NCI-H1930 (cell line): ENCODE measurements at places on chromosomes 7 and 10.

GRCh38 chr10:77649333-77650331 lies 12.0 kb upstream of the KCNMA1 start:
- no peak for DNase-seq

DNA sequence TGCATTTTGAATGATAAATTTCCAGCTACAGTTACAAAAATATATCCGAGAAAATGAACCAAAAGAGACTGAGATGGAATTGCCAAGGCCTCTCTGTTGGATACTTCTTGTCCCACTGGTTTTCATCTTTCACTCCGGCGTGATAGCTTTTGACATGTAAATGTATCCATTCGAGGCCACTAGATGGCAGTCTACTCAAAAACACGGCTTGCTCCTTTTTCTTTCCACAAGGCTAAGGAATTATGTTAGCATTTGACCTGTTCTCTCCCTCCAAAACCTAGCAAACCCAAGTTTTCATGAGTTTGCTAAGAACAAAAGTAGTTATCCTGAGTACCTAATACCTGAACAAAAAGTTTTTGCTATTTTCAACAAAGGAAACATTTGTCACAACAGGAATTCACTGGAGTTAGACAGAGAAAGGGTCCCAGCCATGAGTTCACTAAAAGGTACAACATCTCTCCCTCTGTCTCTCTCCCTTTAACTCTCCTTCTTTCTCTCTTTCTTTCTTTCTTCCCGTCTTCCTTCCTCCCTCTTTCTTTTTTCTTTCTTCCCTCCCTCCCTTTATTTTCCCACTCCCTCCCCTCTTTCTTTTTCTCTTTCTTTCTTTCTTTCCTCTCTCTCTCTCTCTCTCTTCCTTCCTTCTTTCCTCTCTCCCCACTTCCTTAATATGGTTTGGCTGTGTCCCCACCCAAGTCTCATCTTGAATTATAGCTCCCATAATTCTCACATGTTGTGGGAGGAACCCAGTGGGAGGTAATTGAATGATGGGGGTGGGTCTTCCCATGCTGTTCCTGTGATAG lies 207.9 kb upstream of the MYO3A start:
- DNase-seq = peak; percentile 1

GRCh38 chr10:121765204-121765603 lies 162.6 kb downstream of the ATE1 start:
- no peak for DNase-seq

DNA sequence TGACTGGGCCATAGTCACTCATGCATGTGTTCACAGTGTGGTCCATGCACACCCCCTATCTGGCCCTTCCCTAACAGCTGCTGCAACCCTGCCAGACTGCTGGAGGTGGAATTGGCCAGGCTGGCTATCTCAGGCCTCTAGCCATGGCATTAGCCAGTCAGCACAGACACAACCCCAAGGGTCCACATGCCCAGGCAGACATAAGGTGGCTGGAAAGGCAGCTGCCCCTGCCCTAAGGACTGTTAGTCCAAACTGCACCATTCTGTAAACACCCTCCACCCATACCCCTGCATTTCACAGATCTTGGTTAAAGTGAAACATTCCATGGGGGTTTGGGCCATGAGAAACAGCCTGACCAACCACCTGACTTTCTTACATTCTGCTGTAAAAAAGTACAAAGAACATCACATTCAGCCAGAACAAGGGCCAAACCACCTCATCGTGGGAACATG lies 137.4 kb upstream of the KCNMA1 start:
- DNase-seq = no peak

GRCh38 chr7:45185028-45185863 lies 27.7 kb downstream of the RAMP3 start:
- DNase-seq = no peak

DNA sequence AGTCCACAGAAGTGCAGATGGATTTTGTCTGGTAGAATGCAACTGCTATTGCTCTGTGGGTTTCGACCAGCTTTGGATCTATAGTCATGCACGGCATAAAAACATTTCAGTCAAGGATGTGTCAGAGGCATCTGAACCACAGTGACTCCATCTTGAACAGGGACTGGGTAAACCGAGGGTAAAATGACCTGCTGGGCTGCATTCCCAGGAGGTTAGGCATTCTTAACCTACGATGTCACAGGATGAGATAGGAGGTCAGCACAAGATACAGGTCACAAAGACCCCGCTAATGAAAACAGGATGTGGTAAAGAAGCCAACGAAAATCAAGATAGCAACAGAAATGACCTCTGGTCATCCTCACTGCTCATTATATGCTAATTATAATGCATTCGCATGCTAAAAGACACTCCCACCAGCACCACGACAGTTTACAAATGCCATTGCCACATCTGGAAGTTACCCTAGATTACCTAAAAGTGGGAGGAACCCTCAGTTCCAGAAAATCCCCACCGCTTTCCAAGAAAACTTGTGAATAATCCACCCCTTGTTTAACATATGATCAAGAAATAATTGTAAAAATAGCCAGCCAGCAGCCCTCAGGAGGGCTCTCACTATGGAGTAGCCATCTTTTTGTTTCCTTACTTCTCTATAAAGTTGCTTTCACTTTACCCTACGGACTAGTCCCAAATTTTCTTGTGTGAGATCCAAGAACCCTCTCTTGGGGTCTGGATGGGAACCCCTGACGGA lies 50.7 kb upstream of the CPXM2 start:
- DNase-seq = no peak

DNA sequence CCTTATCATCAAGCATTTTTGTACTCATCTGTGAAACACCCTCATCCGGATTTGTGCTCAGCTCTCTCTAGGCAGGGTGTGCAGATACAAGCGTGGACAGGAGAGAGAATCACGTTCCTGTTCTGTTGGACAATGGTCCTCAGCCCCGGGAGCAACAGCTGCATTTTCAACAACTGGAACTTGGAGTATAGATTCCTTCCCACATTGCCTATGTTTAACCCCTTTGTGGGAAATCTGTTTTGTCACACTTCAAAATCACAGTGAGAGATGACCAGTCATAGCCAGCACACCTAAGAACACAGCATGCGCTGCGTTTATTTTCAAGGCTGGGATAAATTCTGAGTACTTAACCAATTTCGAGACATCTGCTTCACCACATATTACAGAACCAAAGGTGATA lies 32.5 kb downstream of the MAP3K8 start:
- no peak for DNase-seq

DNA sequence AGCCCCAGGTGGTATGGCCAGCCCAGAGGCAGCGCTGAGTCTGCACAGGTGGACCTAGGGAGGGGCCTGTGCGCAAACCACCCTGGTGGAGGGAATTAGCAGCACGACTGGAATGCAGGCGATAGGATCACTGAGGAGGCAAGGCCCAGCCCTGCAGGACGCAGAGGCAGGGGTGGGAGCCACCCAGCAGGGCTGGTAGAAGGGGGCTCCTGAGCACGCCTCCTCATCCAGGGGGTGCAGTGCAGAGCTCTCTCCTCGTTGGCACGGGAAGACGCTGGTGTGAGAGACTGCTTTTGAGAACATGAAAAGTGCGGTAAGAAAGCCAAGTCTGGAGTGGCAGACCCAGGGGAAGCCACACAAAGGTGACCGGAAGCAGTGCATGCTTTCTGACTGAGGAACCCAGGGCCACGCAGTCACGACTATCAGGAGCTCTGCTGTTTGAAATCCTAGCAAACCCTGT lies 6.0 kb downstream of the FXYD4 start:
- DNase-seq = no peak

DNA sequence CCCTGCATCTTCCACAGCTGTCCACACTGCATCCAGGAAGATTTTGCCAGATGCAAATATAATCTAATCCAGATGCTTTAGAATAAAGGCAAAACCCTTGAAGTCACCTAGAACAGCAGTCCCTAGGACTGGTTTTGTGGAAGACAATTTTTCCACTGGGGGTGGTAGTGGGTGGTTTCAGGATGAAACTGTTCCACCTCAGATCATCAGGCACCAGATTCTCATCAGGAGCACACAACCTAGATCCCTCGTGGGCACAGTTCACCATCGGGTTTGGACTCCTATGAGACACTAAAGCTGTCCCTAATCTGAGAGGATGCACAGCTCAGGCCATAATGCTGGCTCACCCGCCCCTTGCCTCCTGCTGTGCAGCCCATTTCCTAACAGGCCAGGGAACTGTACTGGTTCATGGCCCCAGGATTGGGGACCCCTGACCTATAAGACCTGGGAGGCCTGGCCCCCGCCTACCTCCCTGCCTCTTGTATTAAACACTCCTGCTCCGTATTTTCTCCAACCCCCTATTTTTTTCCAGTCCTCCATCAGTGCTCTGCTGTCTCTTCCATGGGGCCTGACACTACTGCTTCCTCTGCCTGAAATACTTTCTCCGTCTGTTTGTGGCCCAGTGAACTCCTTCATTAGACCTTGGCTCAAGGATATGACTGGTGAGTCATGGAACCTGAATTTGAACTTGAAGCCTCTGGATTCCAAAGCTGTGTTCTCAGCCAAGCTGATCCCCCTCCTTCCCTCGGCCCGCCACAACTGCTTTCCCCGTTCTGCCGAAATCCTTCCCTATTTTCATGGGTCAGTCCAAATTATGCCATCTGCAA lies 79.9 kb upstream of the RHEB start:
- no peak for DNase-seq

GRCh38 chr7:136549756-136550155 lies 318.7 kb upstream of the CHRM2 start:
- no peak for DNase-seq

DNA sequence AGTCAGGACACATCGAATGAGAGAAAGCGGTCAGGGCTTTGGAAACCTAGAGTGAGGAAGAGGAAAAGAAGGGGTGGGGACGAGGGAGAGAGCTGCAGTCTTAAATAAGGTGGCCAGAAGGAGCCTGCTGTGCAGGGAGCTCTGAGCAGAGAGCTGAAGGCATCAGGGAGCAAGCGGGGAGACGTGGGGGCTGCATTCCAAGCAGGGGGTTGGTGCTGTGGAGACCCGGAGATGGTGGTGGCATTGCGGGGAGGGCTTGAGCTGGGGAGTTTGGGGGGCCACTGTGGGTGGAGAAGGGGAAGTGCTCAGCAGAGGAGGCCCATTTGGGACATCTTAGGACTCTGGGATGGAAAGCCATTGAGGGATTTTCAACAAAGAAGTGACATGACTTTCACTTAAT lies 38.7 kb upstream of the ZNF32 start:
- no peak for DNase-seq

DNA sequence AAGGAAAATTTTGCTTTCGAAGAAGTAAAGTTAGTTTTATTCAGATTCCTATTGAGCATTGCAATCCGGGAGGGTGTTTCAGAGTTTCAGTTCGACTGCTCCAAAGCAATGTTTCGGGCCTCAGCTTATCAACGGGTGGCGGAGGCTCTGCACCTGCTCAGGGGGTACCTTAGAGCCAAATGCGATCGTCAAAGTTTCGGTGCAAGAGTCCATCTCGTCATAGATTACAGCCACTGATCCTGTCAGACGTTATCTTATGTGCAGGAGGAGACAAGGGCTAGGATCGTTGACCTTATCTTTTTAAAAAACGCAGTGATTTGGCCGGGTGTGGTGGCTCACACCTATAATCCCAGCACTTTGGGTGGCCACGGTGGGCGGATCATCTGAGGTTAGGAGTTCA lies 3.8 kb upstream of the COX19 start:
- no peak for DNase-seq

- no peak for DNase-seq
These were observed 432.1 kb downstream of the GLRX3 start for GRCh38 chr10:130568246-130568645.

- DNase-seq = no peak
These were observed 81.5 kb upstream of the DIP2C start for GRCh38 chr10:770975-771374.

DNA sequence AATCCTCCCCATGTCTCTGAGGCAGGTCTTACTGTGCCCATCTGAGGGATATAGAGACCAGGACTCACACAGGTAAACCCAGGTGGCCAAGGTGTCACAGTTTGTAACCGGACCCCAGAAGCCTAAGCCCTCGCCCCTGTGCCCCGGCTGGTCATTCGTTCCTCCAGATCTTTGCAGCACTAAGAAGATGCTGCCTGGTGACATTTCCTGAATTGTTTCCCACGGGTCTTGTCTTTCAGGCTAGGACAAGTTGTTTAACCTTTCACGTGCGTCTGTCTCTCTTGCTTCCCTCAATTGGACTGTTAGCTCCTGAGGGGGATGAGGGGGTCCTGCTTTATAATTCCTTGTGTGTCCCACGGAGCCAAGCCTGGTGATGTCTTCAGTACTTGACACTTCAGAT lies 158.0 kb downstream of the KCNMA1 start:
- no peak for DNase-seq

GRCh38 chr10:15146366-15146765 lies 22.1 kb downstream of the NMT2 start:
- DNase-seq = no peak

GRCh38 chr7:132095111-132095765 lies 481.0 kb downstream of the PLXNA4 start:
- no peak for DNase-seq

GRCh38 chr10:37344413-37344812 lies 219.0 kb downstream of the ANKRD30A start:
- DNase-seq = no peak

- DNase-seq = no peak
These were observed 39.3 kb upstream of the PPIF start for GRCh38 chr10:79308016-79308415.

- no peak for DNase-seq
These were observed 102.1 kb downstream of the PIP4K2A start for GRCh38 chr10:22612318-22612717.

GRCh38 chr7:46741938-46742540 lies 821.0 kb upstream of the IGFBP3 start:
- DNase-seq = no peak

GRCh38 chr7:149239345-149240143 lies at the start of gene ZNF212:
Gene ZNF212, plus strand, starts transcription at chr7:149239651. Its CDS starts 128 bp downstream, at chr7:149239779.
- peak; percentile 86 for DNase-seq

- no peak for DNase-seq
These were observed 298.4 kb downstream of the XPNPEP1 start for GRCh38 chr10:109624939-109625338.

GRCh38 chr7:23285657-23286646 lies 13.2 kb upstream of the MALSU1 start:
- DNase-seq = no peak

GRCh38 chr7:102843850-102844249 lies 69.0 kb upstream of the LRRC17 start:
- DNase-seq = no peak

- DNase-seq = no peak
These were observed 135.9 kb downstream of the ZNF92 start for GRCh38 chr7:65509368-65510186.

- DNase-seq = no peak
These were observed 8.6 kb upstream of the LRRN3 start for GRCh38 chr7:111082351-111082750.

DNA sequence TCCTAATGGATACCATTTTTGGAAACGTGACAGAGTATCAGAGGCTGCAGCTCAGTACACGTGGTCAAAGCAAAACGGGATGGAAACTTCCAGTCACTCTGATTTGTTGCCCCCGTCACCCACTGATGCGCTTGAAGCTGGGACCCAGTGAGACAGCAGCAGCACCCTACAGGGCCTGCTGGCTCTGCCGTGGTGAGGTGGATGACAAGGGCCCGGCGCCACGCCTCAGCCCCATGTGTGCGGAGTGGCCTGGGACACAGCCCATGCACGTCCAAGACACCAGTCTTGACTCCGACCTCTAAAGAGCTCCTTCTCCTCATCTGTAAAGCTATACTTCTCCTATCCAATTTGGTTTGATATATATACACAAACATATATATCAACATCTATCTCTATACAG lies 39.0 kb downstream of the CLEC2L start:
- DNase-seq = no peak
